ENCODE measurements at places on chromosomes 2 and 18.

DNA sequence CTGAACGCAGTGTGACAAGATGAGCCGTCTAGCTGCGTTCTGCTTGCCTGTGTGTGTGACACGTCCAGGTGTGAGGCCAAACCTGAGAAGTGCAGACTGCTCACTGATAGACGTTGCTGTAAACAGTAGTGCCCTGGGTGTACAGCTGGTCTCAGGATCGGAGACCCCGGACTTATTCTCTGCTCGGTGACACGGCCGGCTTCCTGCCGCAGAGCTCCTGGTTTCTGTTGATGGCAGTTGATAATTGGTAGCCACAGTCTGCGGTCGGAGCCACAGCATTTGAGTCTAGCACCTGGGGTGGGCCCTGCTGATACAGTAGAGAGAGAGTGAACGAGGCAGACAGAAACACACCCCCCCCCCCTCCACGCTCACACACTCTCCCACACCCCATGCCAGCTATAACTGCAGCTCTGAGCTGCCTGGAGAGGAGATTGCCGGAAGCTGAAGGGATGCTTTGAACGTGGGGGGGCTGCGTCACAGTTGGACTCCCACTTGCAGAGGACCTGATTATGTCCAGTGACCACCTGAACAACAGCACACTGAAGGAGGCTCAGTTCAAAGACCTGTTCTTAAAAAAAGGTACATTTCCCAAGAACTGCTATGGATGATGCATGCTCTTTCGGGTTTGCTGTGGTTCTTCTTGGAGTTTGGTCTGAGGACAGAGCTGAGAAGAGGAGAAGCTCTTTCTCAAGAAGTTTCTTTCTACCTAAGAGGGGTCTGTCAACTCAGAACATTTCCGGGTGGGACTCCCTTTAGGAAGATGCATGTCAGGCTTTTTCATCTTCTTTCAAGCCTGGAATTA, 114.0 kb downstream of the FAM210A start:
- peak; percentile 55 for DNase-seq

- DNase-seq, result no peak
Observed at GRCh38 chr2:32680942-32681341, 53.1 kb downstream of the TTC27 start.

- no peak for DNase-seq
Observed at GRCh38 chr18:54392543-54393023, 34.9 kb downstream of the C18orf54 start.

GRCh38 chr2:200483729-200484198, 26.1 kb downstream of the KCTD18 start:
- DNase-seq, result no peak

DNA sequence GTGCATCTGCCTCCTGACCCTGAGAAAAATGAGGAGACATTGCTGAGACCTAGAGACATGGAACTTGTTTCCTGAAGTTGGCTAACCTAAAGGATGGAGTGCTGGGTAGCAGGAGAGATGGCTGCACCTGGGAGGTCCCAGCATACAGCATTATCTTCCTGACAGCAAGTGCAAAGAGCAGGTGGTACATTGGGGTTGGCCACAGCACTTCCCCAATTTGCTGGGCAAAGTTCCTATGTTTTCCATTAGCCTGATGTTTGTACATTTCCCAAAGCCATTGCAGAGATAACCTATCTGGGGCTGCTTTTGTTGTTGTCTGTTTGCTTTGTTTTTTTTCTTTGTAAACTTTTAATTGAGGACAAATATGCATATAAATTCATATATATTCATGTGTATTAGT, 296.7 kb downstream of the HRH4 start:
- no peak for DNase-seq

- no peak for DNase-seq
Observed at GRCh38 chr2:54360055-54360792, 95.9 kb upstream of the SPTBN1 start.

GRCh38 chr18:37383036-37383785, 182.4 kb downstream of the CELF4 start:
- DNase-seq, result no peak
